Activated CD4-positive, alpha-beta T cell treated with anti-CD3 and anti-CD28 coated beads for 48 hours (primary cell): ENCODE measurements at places on chromosomes 2 and 18.
A peak's percentile ranks its signal among the peaks of the same experiment; 100 is the strongest.

DNA sequence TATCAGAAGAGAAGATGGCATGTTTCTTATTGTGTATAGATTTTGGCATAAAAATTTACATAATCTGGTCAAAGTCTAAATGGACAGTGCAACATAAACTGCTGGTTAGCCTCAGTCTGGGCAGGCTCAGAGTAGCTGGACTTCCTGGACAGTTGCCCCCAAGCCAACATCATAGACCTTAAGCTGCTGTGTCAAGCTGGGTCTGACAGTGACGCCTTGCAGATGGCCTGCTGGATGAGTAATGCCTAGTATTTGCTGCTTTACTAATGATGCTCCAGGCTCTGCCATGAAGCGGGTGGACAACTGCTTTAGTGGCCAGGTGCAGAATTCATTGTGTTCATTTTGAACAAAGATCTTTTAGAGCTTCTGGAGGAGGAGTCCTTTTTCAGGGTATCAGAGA lies 603.7 kb upstream of the ZEB2 start:
- no peak for DNase-seq

GRCh38 chr2:28650266-28650584 lies 101.4 kb upstream of the PPP1CB start:
- DNase-seq = no peak

GRCh38 chr2:98569197-98569793 lies 39.0 kb downstream of the COA5 start:
- peak; percentile 84 for DNase-seq

DNA sequence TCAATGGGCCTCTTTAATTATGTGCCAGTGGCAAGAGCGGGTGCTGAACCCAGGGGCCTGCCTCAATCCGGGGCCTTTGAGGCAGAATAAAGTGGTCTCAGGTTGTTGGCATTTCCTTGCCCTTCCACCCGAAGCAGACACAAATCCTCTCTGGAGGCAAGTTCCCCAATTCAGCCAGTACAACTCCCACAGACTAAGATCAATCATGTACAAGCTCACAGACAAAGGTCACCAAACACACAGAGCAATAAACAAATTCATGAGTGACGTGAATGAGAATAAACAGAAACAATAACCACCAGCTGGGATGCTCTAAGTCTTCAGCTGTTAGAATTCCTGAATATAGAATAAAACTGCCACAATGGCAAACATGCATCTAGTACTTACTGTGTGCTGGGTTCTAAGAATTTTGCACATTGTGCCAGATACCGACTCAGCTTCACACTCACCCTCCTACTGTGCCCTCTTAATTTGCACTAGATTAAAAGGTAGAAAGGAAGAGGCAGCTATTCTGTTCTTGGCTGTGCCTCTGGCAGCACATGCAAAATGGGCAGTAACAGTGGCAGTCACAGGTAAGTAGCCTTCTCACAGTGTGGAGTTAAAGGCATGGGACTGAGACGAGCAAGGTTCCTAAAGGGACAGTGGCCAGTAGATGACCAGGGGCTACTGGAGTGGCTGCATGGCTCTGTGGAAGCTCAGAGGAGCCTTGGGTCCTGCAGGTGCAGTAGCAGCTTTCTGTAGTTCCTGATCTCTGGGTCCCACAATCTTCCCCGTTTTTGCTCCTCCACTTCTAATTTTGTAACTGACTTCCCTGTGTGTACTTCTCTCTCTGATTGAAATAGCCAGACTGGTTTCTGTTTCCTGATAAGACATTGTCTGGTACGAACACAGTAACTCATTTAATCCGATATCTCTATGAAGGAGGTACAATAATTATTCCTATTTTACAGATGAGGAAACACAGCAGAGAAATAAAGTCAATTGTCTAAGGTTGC lies 34.6 kb upstream of the IL1B start:
- no peak for DNase-seq

DNA sequence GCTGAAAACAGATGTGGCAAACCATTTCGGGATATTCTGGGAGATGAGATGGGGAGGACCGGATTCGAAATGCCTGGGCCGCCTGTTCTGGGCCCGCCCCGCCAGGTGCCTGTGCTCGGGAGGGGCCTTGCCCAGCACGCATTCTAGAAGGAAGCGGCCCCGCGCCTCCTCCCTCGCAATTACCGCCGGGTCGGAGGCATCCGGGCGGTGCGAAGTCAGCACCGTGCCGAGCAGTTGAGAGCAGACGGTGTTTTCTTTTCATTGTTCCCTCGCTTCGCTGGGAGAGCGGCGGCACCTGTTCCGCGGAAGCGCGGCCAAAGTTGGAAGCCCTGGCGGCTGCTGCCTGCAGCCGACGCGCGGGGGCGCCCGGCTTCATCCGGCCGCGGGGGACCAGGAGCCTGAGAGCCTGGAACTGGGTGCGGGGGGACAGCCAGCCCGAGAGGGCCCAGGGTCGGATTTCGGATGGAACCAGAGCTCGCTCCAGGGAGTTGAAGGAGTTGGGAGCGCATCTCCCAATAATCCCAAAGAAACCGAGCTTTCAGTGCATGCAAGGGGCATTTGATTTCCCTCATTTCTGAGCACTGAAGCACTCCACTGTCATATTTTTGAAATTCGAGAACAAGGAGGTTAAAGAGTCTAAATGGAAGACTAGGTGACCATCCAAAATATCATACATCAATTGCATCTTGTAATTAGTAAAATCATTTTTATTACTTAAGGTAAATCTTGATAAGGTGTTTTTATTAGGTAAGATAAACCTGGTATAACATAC lies 241.8 kb upstream of the RAB12 start:
- DNase-seq = peak; percentile 46

DNA sequence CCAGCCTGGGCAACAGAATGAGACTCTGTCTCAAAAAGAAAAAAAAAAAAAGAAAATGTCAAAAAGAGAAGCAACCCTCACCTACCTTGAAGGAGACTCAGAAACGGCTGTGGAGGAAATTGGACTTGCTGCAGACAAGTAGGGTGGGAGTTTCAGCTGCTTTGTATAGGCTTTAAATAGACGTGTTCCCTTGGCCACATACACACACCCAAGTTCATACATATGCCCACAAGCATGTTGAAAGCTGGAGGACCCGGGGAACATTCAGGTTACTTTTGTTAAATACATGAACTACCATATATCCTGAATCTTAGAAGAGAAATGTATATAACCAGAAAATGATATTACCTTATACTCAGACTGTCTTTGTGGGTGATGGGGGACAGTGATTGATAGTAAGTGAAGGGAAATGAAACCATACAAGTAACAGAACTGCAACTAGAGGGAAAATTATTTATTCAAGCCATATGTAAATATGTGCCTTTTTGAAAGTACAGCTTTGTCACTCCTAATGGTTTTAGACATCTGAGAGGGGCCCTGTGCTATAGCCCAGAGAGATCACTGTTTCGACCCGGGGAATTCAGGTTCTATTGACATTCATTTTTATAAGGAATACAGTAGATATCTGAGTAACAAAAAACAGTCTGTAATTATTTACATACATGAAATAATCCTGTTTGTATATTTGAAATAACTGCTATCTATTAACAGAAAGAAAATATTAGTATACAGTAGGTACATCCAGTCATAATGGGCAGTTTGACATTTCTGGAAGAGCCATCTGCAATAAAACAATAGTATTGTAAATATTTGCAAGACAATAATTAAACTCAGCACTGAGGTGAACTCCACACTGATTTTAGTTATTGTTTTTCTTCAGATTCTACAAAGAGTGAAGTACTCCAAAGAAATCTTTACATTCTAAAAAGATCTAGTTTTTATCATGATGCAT lies 48.0 kb upstream of the TGIF1 start:
- DNase-seq = no peak

DNA sequence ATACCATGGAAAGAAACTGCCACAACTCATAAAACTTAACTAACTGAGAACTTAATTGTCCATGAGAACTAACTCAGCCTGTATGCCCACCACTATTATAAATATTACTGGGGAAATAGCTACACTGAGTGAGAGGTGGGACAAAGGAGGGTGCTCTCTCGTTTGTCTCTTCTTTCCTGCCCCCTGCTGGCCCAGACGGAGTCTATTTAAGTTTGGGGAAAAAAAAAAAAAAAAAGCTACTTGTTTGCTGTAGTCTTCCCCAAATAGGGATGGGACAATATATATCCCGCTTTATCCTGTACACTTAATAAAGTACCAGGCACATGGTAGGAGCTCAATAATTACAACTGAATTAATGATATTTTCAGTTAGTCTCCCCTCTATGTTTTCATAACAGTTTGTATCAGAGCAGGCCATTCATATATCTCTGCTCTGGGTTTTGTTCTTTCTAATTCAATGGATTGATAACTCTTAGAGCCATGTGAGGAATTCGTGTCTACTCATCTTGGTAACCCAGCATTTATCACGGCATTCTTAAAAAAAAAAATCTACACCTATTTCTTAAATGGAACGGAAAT lies 647.6 kb upstream of the PKDCC start:
- peak; percentile 4 for DNase-seq

GRCh38 chr2:148560496-148560895 lies 84.1 kb upstream of the EPC2 start:
- no peak for DNase-seq

DNA sequence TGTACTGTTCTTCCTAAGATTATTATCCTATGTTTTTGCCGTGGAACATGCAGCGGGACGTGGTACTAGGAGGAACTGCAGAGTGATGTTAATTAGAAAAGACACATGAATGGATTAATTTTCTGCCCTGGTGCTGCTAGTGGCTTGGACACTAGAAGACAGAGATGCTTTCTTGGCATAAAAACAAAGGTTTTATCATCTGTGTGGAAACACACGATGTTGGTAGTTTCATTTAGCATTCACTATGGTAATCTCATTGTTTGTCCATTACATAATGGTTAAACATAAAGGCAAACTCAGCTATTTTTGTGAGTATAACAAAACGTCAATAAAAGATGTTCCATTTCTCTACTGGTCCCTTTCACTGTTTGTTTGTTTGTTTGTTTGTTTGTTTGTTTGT lies 22.8 kb downstream of the COL6A3 start:
- no peak for DNase-seq

- DNase-seq = no peak
Observed at GRCh38 chr18:69567813-69568488, 167.3 kb downstream of the DOK6 start.

DNA sequence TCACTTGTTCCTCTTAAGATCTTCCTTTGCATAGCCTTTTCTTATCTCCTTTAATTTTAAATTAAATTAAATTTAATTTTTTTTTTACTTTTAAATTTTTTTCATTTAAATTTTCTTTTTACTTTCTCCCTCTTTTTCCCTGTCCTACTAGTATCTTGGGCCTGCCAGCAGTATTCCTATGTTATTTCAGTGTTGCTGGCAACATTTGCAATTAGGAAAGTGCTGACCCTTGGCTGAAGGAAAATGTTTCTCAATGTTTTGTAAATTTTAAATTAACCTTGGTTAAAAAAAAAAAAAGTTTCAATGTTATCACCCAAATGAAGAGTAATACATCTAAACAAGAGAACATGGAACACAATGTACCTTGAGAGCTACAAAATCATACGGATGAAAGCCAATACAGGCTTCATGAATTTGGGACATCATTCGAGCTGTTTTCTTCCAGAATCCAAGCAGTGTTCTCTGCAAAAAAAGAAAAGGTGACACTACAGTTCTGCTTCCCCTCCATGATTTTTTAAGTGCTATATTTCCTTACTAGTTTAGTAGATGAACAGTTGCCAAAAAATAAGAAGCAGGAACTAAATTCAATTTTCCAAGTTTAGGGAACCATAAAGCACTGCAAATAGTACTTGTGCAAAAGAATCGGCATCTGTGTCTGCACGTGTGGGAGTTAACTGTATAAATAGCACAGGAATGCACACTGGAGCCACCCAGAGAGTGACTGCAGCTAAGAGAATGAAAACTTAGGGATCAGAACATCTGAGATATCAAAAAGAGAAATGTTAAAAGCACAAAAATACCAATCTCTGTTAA lies 55.8 kb downstream of the ICA1L start:
- no peak for DNase-seq

DNA sequence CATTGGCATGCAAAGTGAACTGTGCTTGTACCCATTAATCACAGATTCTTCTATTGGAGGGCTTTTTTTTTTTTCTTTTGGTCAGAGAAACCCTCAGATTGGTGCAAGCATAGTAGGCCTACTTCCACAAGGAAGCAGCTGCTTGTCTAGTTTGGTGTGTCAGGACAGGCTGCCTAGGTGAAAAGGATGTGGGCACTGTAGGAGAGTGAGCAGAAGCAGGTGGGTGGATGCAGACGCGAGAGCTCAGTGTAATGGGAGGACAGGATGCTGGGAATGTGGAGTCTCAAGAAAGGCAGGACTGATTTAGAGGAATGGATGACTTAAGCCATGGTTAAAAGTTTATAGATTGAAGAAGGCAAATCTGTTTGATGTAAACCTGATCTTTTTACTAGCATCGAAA lies 3.1 kb downstream of the ELP2 start:
- DNase-seq = no peak

DNA sequence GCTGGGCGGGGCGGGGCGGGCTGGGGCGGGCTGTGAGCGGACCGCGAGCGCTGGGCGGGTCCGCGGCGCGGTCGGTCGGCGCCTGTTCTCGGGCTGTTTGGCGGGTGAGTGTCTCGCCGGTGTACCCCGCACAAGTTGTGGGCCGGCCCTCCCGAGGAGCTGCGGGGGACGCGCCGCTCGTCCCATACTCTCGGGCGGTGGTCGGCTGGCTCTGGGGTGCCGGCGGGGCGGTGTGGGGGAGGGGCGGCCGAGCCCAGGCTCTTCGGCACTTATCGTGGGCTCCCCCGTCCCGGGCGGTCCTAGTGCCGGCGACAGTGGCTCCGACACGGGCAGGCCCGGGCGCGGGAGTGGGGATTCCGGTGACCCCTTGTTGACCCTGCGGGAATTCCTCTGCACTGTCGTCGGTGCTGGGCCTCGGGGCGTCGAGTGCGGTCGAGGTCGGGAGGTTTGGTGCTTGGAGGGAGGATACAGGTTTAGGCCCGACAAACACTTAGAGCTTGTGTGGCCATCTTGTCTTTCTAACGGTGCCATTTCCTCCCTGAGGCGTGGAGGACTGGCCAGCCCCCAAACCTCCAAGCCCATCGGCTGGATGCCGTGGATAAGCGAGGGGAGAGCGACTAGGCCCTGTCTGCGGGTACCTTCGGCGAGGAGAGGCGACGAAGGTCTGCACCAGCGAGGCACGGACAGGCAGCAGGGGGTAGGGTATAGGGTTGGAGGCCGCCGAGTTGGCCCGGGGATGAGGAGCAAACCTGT lies at the start of gene SEPTIN2:
Gene SEPTIN2 (plus strand): TSS at position 47 of the 753 bp plus-strand sequence. CDS start 8,308 bp downstream, outside the sequence.
- DNase-seq = peak; percentile 81

GRCh38 chr2:66577321-66578053 lies 142.6 kb downstream of the MEIS1 start:
- DNase-seq = no peak

GRCh38 chr2:120453635-120453998 lies 107.7 kb downstream of the INHBB start:
- no peak for DNase-seq

GRCh38 chr18:26656431-26656943 lies 108.1 kb upstream of the KCTD1 start:
- no peak for DNase-seq

GRCh38 chr2:158559252-158559651 lies 102.5 kb downstream of the PKP4 start:
- no peak for DNase-seq
